OCI-M1 (cell line): ENCODE measurements at places on chromosomes 11 and 22.

DNA sequence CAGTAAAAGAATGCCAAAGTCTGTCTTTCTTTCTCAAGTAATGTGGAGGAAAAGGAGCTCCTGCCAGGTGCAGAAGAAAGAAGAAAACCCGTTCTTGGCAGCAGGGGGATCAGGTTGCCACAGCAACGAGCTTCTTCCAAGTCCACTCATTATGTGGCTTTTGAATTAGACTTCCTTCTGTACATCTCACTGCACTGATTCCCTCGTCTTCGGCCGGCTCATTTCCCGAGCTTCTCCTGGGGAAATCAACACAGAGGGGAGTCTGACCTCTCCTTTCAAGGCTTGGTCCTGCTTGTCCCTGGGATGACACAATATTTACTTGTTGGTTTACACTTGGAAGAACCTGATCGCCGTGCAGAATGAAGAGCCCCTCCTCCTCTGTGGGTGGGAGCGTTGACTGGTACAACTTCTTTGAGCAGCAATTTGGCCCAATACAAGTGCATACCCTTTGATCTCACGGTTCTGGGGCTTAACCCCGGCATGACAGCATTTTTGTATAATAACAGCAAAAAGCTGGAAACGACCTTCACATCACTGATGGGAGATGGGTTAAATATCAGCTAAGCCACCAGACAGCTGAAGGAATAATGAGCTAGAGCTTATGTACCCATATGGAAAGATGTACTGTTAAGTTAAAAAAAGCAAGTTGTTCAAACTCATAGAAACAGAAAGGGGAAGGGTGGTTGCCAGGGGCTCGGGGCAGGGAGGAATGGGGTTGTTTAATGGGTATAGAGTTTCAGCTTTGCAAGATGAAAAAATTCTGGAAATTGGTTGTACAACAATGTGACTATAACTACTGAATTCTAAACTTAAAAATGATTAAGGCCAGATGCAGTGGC, 35.4 kb downstream of the MCHR1 start:
- DNase-seq = no peak

DNA sequence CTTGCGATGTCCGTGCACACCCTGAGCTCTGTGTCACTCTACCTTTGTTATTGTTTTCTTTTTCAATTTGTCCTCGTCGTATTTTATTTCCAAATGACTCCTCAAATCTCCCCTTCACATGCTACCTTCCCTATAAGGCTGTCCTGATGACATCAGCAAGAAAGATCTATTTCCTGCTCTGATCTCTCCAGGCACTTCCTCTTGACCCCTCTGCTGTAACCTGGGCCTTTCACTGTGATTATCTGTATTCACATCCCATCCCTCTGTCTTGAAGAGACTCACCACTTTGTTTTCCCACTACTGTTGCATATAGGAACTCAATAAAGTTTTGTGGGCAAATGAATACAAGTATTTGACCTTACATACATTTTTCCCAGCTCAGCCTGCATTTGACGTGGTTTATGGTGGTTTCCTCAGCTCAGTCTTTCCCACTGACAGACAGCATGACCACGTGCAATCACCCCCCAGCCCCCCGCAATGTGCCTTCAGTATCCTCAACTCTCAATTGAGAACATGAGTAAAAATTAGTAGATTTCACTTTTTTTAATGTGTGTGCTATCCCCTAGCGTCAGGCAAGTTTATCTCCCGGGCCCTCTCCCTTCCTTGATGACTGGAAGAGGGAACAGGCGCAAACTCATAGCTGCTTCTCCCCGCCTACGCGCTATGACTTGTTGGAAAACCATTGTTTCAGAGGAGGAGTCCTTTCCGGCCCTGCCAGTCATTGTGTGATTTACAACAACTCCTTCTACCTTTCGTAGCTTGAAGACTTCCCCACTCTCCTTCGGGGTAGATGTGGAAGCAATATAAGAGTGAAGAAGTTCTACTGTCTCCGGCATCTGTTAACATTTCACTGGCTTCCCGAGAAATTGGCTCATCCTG, 498.5 kb downstream of the NTM start:
- no peak for DNase-seq

DNA sequence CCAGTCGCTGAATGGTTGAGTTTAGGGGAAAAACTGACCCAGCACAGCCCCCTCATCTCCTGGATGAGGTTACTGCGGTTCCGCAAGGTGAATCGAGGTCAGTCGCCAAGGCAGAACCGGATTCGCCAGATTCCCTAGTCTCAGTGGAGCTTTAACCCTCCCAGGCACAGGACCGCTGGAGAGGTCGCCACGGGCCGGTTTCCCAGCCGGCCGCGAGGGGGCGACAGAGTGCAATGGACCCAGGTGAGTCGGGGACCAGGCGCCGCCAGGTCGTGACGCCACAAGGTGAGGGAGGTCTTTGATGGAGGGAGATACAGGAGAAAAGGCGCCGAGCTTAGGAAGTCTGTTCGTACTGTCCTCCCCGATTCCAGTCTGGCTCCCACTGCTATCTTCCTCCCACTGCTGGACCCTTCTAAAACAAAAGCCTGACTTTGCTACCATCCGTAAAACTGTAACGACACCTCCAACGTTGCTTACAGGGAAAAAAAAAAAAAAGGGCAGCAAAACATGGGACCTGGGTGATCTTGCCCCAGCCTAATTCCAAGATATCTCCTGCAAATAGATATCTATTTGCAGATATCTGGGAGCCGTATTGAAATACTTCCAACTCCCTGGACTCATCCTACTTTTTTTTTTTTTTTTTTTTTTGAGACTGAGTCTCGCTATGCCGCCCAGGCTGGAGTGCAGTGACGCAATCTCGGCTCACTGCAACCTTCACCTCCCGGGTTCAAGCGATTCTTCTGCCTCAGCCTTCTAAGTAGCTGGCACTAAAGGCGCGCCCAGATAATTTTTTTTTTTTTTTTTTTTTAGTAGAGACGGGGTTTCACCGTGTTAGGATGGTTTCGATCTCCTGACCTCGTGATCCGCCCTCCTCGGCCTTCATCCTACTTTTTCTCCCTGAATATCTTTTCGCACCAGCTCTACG, 1.4 kb upstream of the GGA1 start:
- peak; percentile 89 for DNase-seq

DNA sequence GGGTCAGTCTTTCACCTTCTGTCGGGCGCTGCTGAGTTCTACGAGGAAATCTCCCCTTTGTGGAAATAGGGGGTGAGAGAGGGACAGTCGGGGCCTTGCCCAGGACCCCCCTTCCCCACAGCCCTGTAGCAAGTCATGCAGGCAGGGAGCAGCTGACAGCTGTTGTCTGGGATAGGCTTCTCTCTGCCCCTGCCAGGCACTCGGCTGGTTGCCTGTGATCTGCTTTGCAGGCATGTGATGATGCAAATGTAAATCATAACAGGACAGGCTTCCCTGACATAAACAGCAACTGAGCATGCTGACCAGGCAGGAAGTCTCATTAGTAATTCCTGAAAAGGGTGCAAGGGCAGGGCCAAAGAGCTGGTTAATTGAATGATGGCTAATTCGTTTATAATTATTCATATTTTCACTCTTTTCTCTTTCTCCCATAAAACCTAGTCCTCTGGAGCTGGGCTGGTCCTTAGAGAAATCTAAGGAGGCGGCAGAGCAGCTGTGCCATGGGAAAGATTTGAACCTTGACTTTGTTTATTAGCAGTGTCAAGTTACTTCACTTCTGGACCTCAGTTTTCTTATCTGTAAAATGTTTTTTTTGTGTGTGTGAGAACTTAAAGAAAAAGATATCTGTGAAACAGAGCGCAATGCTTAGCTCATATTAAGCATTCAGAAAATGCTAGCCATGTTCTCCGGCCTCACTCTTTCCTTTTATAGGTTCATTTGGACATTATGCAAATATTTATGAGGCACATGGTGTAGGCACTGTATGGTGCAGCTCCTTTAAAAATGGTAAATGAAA, 129.7 kb downstream of the LDLRAD3 start:
- no peak for DNase-seq

- peak; percentile 65 for DNase-seq
Observed at GRCh38 chr11:10490398-10491241, 35.6 kb downstream of the AMPD3 start.

DNA sequence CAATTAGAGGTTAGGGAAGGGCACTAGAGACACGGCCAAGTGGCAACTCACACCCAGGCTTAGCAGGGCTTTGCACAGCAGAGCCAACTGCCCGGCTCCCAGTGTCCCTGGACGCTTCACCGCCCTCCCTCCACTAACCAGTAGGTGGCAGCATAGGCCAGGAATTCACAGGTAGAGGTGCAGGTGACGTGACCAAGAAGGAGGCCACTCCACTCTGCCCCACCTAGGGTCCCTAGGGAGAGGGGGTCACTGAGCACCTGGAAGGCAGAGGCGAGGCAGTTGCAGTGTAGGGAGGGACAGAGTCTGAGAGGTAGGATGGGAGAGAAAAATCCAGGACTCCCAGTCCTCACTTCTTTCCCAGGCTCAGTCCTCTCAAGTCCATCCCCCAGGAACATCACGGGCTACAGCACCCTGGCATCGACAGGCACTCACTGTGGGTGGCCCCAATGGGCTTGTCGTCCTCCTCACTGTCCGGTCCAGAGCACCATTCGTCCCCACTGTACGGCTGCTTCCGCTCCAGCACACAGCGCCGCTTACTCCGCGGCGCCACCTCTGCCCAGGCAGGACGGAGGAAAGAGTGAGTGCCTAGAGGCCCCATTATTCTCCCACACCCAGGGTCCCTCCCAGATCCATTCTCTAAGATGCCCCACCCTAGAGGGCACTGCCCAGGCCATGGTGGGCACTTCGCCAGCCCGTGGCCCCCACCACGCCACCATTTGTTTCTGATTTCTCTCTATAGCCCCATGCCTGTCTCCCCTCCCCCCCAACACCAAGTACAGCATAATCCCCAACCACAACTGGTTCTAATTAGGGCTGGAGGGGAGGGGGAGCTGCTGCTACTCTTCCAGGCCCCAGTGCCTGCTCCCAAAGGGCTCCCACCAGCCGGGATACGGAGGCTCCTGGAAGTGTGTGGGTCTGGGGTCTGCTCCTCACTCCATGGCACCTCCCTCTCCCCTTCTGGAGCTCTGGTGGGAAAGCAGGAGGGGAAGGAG, 18.4 kb downstream of the BCL9L start:
- peak; percentile 95 for DNase-seq

DNA sequence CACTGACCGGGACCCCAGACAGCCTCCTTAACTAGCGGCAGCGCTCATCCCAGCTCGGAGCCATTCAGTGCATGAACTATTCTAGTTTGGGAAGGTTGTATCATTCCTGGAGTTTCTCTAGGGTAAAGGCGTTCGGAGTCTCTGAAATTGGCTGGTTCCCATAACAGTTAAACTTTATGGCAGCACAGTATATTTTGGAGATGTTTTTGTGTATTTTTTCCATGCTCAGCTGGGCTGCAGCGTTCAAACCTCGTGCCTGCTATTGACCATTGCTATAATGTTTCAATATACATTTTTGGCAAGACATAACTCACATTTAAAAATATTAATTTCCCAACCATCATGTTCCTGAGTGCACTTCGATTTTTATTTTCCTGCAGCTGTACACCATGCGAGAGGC, 169.7 kb downstream of the ST3GAL4 start:
- no peak for DNase-seq

- no peak for DNase-seq
Observed at GRCh38 chr11:28542561-28542960, 434.4 kb downstream of the METTL15 start.

DNA sequence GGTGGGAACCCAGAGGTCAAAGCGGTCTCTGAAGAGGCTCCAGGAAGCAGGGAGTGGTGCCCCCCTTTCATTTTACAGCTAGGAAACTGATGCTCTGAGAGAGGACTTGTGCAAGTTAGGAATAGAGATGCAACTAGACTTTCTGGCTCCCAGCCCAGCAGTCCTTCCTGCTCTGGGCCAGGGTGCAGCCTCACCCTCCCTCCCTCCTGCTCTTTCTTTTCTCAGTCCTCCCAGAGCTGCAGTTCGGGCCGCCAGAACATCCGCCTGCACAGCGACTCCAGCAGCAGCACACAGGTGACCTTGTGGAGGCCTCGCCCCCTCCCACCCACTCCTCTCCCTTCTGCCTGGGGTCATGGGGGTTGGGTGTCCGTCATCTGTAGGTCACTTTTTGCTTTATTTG, 51.5 kb downstream of the LHFPL7 start:
- DNase-seq = no peak

- DNase-seq = peak; percentile 18
Observed at GRCh38 chr22:37930270-37930951, 23.0 kb downstream of the C22orf23 start.

DNA sequence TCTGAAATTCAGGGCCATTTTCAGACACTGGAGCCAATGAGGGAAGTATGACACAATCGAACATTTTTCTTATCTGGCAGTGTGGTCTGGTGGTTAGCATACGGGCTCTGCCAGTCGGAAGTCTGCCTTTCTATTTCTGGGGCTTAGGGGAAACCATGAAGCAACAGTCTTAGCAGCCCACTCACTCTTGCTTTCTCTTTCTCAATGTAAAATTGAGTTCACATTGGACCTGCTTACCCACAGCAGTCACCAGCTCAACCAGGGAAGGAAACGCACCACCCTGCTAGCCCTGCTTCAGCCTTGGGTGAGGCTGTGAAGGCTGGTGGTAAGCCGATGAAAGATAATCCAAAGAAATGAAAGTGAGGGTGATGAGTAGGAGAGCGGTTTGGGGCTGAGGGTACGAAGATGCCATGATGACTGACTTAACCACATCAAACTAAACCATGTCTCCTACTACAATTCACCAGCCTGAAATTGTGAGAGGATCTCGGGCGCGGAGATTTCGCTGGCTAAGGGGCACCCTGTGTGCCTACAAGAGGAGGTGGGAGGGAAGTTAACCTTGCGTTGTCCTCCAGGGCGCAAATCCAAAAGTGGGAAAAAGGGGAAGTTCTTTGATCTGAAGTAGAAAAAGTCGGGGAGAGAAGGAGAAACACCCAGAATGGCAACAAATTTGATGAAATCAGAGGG, 2.0 kb upstream of the LMO2 start:
- peak; percentile 96 for DNase-seq

DNA sequence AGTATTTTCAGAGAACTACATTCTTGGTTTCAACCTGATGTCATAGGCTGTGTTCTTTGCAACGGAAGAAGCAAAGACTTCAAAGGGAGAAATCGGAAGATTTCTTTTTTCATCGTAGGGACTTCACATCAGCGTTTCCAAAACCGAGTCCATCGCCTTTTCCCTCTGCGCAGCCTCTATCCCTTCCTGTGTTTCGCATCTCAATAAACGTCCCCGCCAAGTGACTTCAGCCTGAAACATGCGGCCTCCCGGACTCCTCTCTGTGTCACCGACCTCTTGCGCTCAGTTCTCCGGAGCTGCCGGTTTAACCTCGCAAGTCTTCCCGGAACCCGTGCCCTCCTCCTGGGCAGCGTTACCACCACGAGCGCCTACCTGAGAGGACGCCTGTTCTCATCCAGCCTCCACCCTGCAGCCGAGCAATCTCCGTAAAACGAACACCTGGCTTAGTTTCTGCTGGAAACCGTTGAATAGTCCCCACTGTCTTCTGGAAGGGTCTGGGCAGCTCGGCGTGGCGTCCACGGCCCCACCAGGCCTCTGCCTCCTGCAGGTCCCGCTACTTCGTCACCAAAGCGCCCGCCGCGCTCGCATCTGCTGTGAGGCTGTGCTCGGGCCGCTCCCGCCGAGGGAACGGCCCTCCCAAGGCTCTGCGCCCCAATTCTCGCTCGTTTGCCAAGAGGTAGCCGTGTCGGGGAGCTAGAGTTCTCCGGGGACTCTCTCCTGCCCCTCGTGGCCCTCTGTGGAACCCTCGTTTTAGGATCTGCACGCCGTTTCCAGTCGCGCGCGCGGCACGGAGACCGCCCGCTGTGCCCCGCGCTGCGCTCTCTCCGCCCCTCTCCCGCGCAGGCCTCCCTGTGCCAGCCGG, at the start of gene GLB1L3:
Gene GLB1L3, plus strand, starts transcription at position 846 of the 862 bp plus-strand sequence. CDS start 362 bp downstream, outside the sequence.
- DNase-seq = no peak

GRCh38 chr11:43440486-43440885, 81.8 kb downstream of the TTC17 start:
- DNase-seq = no peak
